ENCODE measurements at places on chromosomes 11 and 22.

DNA sequence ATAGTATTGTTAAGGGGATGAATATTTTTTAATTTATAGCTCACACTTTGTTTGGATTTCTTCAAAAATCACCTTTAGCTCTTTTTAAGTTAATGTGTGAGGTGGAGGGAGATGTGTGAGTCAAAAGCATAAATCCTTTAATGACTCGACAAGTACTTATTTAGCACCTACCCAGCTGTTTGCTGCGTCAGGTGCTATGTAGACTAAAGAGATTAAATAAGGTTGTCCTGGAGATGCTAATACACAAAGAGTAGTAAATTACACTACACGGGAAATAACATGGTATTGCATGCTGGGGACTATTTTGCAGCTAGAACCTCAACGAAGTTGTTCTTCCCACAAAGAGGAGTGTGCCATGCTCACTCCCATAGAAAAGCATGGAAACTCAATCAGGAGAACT, 583.3 kb upstream of the TENM4 start:
- DNase-seq = no peak
- H3K4me1 ChIP-seq = no peaks in the 10 kb centered on the region
- H3K27me3 ChIP-seq = peaks cover 2% of the 10 kb centered on the region
- H3K4me3 ChIP-seq = no peak overlapping the region

- peaks cover 3% of the 10 kb centered on the region for H3K36me3 ChIP-seq
- peaks cover 1% of the 10 kb centered on the region for H3K27me3 ChIP-seq
- peaks cover 40% of the 10 kb centered on the region for H3K4me1 ChIP-seq
- no peak overlapping the region for H3K4me3 ChIP-seq
- DNase-seq = no peak
- H3K27ac ChIP-seq = no peak overlapping the region
Observed at GRCh38 chr22:47071078-47071806, 308.8 kb downstream of the TBC1D22A start.

- no peaks in the 10 kb centered on the region for H3K4me1 ChIP-seq
- H3K27ac ChIP-seq = no peak overlapping the region
- no peaks in the 10 kb centered on the region for H3K36me3 ChIP-seq
- no peak overlapping the region for H3K4me3 ChIP-seq
- H3K27me3 ChIP-seq = peaks cover 5% of the 10 kb centered on the region
Observed at GRCh38 chr11:71774603-71775222, 58.3 kb upstream of the DEFB108B start.

DNA sequence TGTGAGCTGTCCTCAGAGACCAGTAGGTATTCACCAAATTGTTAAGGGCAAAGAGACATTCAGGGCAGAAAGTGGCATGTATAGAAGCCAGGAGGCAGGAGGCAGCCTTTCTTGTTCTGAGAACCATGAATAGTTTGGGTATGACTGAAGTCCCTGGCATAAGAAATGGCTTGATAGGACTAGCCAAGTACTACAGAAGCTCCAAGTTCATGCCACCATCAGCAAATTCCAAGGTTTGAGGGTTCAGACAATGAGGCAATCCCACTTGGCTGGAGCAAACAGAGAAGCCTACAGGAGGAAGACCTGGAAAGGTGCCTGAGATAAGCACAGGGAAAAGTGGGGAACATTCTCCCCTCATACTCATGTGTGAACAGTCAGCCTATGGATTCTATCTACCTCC, 25.8 kb downstream of the XRRA1 start:
- H3K4me1 ChIP-seq = peaks cover 2% of the 10 kb centered on the region
- peaks cover 18% of the 10 kb centered on the region for H3K36me3 ChIP-seq
- no peak overlapping the region for H3K27ac ChIP-seq
- H3K27me3 ChIP-seq = no peaks in the 10 kb centered on the region
- DNase-seq = no peak

DNA sequence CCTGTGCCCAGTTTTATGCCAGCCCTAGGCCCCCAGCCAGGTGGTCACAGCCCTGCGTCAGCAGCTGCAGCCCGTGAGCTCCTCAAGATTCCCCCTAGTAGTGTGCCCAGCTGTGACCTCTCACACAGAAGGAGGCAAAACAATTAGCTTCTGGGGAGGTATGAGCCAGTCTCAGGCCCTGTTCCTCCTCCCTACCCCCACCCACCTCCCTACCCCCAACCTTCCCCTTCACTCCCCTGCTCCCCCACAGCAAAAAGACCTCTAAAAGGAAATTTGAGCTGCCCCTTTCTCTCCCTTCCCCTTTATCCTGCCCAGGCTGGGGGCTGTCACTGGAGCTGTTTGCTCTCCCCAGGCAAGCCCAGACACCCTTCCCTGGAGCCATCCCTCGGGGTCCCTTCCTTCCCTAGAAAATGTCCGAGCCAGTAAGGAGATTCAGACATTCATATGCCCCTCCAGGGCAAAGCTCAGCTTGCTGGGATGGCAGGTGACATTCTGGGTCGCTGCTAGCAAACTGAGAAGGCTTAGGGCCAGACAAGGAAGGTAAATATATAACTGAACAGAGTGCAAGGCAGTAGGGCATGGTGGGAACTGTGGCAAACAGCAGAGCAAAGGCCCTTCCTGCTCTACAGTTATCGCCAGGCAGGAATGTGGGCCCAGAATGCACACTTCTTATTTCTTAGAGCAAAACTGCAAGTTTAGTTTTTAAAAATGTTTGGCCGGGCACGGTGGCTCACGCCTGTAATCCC, 300.2 kb downstream of the MN1 start:
- no peaks in the 10 kb centered on the region for H3K4me1 ChIP-seq
- no peaks in the 10 kb centered on the region for H3K36me3 ChIP-seq
- H3K4me3 ChIP-seq = no peak overlapping the region
- no peak for DNase-seq

DNA sequence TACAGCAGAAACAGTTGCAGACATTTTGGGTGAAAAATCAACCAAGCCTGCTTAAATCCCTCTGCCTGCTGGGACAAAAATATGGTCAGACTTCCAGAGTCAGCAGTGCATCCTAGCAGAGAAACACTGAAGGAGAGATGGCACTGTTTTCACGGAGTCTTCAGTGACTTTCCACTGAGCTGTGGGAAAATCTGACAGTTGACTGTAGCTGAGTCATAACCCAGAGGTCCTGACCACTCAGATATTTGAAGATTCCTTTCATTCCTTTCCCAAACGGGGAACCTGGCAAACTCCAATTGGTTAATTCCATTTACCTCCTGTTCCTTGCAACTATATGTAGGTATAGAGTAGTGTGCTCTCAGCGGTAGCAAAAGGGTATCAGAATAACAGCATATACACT, 20.9 kb upstream of the UPB1 start:
- no peak overlapping the region for H3K4me3 ChIP-seq
- H3K27me3 ChIP-seq = peaks cover 3% of the 10 kb centered on the region
- no peak overlapping the region for H3K27ac ChIP-seq
- H3K36me3 ChIP-seq = no peaks in the 10 kb centered on the region

GRCh38 chr11:94762208-94762607, 5.9 kb upstream of the AMOTL1 start:
- no peaks in the 10 kb centered on the region for H3K36me3 ChIP-seq
- H3K4me1 ChIP-seq = no peaks in the 10 kb centered on the region
- DNase-seq = no peak
- no peak overlapping the region for H3K4me3 ChIP-seq

Measured in immature natural killer cell (primary cell).